HCT116 (cell line): ENCODE measurements at places on chromosomes 5 and 9. TPM values are rescaled to one million over a fixed set of nuclear protein-coding genes. Genes with fewer than 3 reads are reported as not detected.

- no peak for DNase-seq
These were observed 234.8 kb upstream of the ELL2 start for GRCh38 chr5:96196407-96196806.

ITGA1 gene
- 1.8 TPM for total RNA-seq

DNA sequence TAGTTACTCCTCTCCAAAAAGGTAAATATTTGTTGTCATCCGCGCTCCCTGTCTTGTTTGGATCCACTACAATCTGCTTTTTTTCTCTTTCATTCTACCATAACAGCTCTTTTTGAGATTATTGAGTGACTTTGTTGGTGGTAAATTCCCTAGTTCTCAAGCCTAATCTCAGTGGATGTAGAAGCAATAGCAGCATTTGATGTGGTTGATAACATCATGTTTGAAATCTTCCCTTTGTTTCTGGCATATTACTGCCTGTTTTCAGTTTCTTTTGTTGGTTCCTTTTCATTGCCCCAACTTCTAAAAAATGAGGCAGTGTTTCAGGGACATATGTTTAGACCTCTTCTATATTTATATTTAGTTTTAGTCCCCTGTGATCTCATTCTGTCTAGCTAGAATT lies 8.9 kb downstream of the CDC42SE2 start:
- no peak for DNase-seq

BTNL9 gene
- 11.7 TPM for total RNA-seq

GRCh38 chr5:33941090-33941489 lies 4.9 kb downstream of the RXFP3 start:
- DNase-seq: no peak

GRCh38 chr9:89498852-89499480 lies 1.1 kb upstream of the SEMA4D start:
- DNase-seq: no peak

DNA sequence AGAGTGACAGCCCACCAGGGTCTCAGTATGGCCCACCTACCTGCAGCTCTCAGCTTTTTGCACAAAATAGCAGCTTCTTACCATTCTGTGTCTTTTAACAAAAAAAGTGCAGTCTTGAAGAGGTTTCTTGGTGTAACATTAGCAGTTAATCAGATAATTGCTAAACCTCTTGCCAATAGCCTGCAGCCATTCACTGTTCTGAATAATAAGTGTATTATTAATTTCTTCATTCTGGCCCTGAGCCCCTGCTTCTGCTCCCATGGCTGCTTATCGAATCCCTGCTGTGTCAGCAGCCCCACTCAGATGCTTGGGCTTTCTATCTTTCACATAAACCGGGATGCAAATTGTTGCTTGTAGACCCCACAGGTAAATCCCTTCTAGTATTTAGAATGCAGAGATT lies 485.9 kb downstream of the CAAP1 start:
- DNase-seq: no peak

DNA sequence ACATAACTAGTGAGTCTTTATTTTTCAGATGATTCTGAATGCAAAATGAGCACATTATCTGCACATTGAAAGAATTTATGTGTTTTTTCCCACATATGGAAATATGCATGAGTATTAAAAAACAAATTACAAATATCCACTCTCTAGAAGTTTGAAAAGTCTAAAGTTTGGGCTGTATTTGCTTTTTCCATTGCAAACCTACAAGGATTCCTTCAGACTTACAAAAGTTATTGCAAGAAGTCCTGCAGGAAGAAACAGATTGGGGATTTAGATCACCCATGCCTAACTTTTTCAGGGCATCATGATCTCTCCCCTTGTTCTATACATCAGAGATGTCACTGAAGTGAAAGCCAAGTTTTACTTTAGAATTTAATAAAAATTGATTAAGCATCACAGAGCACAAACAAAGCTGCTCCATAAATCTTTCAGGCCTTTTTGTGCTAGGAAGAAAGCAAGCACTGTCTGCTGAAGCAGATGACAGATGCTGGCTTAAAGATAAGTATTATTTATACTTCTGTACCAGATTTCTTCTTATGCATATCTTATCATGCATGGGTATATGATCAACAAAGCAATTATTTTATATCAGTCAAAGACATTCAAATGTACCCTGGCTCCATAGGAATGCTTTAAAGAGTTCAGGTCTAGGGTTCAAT lies 71.7 kb downstream of the NFIB start:
- no peak for DNase-seq

GRCh38 chr5:14071433-14071832 lies 71.7 kb upstream of the TRIO start:
- DNase-seq: no peak

DNA sequence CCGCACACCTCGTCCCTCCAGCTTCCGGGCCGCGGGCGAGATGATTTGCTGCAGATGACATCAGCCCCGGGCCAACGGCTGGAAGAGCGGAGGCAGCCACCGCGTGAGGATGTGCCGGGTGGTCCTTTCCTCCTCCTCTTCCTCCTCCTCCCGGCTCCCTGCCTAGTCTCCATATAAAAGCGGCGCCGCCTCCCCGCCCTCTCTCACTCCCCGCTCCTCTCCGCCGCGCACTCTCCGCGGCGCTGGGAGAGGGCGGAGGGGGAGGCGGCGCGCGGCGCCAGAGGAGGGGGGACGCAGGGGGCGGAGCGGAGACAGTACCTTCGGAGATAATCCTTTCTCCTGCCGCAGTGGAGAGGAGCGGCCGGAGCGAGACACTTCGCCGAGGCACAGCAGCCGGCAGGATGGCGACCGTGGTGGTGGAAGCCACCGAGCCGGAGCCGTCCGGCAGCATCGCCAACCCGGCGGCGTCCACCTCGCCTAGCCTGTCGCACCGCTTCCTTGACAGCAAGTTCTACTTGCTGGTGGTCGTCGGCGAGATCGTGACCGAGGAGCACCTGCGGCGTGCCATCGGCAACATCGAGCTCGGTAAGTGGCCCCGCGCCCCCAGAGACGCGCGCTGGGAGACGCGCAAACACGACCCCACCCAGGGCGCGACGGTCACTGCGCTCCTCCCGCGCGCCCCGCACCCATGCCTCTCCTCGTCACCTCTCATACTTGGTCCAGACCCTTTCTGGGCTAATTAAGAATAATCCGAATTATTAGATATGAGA lies at the start of gene MAP1B:
Gene MAP1B, plus strand, starts transcription at position 345 of the 770 bp plus-strand sequence. Its CDS starts 57 bp downstream, at position 402.
- DNase-seq: no peak

DNA sequence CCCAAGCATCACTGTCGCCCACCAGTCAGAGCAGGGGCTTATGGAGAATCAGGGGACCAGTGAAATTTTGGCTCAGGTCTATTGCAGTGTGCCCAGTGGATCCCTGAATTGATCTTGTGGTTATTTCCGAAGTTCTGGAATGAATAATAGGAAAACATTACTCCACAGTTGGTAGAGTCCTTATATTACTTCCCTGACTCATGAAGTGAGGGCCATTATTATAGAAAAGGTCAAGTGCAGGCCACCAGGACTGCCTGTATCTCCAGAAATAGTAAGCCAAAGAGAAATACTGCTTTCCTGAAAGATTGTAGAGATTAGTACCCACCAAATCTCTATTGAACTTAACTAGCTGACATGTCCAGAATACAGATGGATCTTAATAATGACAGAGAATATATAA lies 335.0 kb downstream of the NPR3 start:
- no peak for DNase-seq

NAIP gene
- total RNA-seq: 7.0 TPM
